ENCODE measurements at places on chromosomes 11 and 22. TPM values are rescaled to one million over a fixed set of nuclear protein-coding genes. Genes with fewer than 3 reads are reported as not detected.

BCO2 gene
- 0.49 TPM for total RNA-seq

DNA sequence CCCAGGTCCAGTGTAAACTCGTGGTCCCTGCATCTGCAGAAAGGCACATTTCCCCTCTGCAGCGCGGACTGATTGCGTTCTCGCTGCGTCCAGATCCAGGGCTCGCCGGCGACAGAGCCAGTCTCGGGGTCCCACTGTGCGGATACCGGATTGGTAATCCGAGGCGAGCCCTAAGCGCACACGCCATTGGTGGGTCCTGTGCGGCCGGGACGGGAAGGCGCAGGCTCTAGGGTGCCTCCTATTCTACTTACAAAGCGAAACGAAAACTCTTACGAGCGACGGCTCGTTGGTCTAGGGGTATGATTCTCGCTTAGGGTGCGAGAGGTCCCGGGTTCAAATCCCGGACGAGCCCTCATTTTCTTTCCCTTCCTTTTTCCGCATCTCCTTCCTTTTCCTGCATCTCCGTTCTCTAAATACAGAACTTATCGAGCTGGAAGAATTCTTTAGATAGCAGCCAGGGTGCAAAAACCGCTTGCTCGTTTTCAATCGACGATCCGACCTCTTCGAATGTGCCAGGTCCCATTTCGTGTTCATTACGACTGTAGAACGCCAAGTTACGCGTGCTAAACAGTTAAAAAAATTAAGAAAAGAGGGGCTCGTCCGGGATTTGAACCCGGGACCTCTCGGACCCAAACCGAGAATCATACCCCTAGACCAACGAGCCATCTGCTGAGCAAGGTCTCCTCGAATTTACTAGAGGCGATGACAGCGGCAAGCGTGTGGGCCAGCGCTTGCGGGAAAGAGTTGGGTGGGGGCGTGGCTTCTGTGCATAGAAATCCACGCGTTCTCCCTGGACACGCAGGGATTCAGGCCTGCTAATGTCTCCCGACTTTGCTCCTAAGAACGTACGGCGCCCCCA is 29.2 kb upstream of the WNT11 start:
- no peaks in the 10 kb centered on the region for H3K36me3 ChIP-seq
- DNase-seq, result peak; percentile 85
- H3K4me1 ChIP-seq, result peaks cover 50% of the 10 kb centered on the region
- peaks cover 30% of the 10 kb centered on the region for H3K27me3 ChIP-seq
- H3K27ac ChIP-seq, result peak overlapping the region; percentile 84

DNA sequence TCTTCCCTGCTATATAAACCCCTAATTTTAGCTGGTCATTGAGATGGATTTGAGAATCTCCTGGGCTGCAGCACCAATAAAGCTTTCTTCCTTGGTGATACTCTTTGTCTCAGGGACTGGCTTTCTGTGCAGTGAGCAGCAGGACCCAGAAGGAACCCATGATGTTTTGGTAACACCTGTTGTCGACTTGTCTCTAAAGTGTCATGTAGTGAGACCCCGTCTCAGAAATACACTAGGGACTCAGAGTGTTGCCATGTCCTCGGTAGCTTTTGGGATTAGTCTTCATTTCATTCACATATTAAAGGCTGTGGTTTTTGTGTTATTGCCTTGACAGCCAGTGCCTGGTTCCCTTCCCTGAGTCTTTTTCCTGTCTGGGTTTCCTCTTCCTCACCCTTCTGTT is 1078.7 kb downstream of the TBC1D22A start:
- peaks cover 4% of the 10 kb centered on the region for H3K27me3 ChIP-seq
- DNase-seq, result no peak
- H3K4me1 ChIP-seq, result no peaks in the 10 kb centered on the region
- H3K27ac ChIP-seq, result no peak overlapping the region

DNA sequence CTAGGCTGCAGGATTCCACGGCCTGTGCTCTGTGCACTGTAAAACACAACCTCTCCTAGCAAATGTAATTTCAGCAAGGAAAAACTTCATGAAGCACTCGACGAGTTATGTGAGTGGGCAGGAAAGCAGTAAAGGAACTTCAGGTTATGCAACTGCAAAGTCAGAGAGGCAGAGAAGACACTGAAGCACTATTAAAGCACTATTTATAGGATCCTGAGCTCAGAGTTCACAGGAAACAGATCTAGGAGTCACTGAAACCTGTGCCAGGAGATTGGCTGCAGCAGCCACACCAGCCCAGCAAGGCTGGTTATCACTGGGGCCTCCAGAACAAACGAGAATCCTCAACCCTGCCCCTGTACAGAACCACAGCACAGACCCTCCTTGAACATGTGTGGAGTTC is 2.5 kb downstream of the SMIM35 start:
- H3K4me3 ChIP-seq, result no peak overlapping the region
- H3K27ac ChIP-seq, result no peak overlapping the region
- no peaks in the 10 kb centered on the region for H3K4me1 ChIP-seq
- peaks cover 7% of the 10 kb centered on the region for H3K27me3 ChIP-seq
- H3K36me3 ChIP-seq, result no peaks in the 10 kb centered on the region
